ENCODE measurements at places on chromosomes 13 and 19.

GRCh38 chr19:15239337-15239949, 7.2 kb upstream of the EPHX3 start:
- no peak for DNase-seq

DNA sequence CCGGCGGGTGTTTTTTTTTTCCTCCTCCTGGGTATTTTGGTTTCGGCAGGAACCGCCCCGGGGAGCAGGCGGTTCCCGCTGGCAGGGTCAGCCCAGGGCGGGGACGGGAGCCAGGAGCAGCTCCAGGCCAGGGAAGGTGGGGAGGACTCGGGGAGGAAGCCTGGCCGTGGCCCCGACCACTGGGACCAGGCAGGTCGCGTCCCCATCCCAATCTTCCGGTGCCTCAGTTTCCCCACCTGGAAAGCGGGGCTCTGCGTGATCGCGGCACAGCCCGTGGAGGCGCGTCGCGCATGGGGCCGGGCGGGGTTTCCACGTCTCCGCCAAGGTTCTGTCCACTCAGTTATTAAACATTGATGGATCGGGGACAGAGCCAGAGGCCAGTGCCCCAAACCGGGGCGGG, 34.8 kb downstream of the IL12RB1 start:
- no peak for DNase-seq

DNA sequence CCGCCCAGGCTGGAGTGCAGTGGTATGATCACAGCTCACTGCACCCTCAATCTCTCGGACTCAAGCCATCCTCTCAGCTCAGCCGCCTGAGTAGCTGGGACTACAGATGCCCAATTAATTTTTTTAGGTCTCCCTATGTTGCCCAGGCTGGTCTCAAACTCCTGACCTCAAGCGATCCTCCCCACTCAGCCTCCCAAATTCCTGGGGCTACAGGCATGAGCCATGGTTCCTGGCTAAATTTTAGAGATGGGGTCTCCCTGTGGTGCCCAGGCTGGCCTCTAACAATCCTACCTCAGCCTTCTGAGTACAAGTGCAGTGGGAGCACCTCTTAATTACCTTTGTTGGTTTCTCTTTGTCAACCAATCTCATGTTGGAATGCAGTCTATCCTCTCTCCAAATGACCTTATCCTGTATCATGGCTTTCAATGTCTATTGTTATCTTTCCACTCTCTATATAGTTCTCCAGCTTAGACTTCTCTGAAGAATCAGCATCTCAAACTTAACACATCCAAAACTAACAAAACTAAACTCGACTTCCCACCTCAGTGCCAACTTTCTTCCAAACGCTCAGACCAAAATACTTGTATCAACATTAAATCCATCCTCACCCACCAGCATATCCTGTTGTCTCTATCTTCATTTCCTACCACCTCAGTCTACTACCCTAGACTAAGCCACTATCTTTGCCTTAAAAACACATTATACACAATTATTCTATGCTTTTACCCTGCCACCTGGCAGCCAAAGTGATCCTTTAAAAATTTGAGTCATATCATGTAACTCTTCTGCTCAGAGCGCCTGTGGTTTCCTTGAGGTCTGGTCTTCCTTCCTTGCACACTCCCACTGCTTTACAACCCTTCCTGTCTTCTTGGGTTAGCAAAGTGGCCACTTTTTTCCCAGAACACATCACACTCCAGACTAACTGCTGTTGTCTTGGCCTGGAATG, 6.7 kb downstream of the TPT1 start:
- DNase-seq, result no peak

- DNase-seq, result no peak
Observed at GRCh38 chr13:114131583-114132418, 622 bp downstream of the RASA3 start.

GRCh38 chr19:12095111-12095790, 30.7 kb downstream of the ZNF844 start:
- DNase-seq, result no peak

DNA sequence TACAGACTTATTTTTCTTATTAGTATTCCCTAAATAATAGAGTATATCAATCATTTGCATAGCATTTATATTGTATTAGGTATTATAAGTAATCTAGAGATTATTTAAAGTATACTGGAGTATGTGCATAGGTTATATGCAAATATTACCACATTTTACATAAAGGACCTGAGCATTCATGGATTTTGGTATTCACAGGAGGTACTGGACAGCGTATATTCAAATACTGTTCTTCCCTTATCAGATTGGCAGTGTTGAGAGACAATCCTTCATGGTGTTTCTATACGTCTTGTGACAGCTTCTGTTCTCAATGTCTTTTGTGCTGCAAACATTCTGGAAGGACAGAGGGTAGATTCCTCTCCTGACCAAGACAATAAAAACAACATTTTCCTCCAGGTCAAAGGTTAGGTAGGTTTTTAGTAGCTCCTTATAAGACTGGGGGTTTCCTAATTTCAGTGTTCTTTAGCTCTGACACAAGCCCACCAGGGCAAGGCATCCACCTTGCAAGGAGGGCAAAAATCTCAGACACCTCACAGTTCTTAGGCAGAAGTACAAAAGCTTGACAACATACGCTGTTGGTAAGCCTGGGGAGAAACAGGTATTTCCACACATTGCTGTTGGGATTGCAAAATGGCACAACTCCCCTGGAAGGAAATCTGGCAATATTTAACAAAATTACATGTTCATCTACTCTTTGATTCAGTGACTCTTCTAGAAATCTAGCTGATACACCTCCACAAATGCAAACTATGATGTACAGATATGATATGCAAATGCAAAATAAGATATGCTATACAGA, 20.6 kb upstream of the PCCA start:
- no peak for DNase-seq

Measured in WTC11 (cell line).